ENCODE measurements at places on chromosomes 11 and 22.
A peak's percentile ranks its signal among the peaks of the same experiment; 100 is the strongest.

GRCh38 chr11:88169881-88170280, 5.4 kb downstream of the RAB38 start:
- DNase-seq, result no peak

DNA sequence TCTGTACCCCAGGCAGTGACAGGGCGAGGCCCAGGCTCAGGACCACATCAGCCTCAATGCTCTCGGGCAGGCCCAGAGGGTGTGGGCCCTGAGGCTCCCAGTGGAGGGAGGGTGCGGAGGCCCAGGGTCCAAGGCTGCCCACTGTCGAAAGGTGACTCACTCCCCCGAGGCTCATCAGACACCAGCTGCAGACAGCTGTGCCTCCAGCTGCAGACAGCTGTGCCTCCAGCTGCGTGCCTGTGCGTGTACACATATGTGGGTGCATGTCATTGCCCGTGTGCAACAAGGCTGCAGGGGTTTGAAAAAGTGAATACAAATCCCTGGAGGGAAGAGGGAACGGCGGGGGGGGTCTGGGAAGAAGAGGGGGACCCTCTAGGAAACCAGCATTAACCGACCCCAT, 134.3 kb downstream of the BRD1 start:
- DNase-seq, result no peak

- no peak for DNase-seq
These were observed 89.2 kb upstream of the CRTAM start for GRCh38 chr11:122749005-122749687.

- peak; percentile 70 for DNase-seq
These were observed 11.9 kb upstream of the NRIP3 start for GRCh38 chr11:9015677-9016076.

GRCh38 chr11:99893811-99894210, 793.3 kb upstream of the ARHGAP42 start:
- no peak for DNase-seq
